ENCODE measurements at places on chromosomes 16 and 17.

GRCh38 chr17:34291721-34292348, 6.3 kb downstream of the CCL11 start:
- no peak for DNase-seq

GRCh38 chr17:68878226-68878885, 76.8 kb downstream of the ABCA8 start:
- no peak for DNase-seq

- DNase-seq: no peak
Observed at GRCh38 chr16:88928405-88929090, 48.5 kb downstream of the CBFA2T3 start.

- no peak for DNase-seq
Observed at GRCh38 chr16:57091975-57092785, at the start of gene CPNE2. Gene CPNE2 (plus strand): TSS chr16:57092583. CDS start chr16:57110743, 18,160 bp downstream.

DNA sequence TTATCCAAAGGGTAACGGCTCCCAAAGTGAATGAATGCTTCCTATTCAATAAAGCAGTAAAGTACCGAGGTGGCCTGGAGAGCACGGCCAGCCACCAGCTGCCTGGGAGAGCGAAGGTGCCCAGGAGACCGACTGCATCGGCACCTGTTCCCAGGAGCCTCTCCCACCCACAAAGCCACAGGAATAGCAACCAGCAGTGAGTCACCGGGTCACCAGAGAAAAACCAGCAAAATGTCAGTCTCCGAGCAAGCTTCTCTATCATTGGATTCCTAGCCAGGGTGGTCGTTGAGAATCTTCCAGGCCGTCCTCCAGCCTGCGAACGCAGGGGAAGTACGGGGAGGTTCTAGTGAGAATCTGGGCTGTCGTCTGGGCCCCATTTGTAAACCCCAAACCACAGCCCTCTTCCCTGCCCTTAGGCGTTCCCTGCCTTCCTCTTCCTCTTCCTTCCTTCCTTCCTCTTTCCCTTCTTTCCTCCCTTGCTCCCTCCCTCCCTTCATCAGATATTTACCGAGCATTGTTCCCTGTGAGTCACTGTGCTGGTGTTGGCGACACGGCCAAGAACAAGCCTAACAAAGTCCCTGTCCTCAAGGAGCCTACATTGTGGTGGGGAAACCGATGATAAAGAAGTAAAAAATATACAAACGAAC, 114.6 kb downstream of the SLC39A11 start:
- no peak for DNase-seq

GRCh38 chr16:54508351-54508750, 221.8 kb upstream of the IRX3 start:
- no peak for DNase-seq

- DNase-seq: no peak
Observed at GRCh38 chr17:72343911-72344310, 223.1 kb downstream of the SOX9 start.

DNA sequence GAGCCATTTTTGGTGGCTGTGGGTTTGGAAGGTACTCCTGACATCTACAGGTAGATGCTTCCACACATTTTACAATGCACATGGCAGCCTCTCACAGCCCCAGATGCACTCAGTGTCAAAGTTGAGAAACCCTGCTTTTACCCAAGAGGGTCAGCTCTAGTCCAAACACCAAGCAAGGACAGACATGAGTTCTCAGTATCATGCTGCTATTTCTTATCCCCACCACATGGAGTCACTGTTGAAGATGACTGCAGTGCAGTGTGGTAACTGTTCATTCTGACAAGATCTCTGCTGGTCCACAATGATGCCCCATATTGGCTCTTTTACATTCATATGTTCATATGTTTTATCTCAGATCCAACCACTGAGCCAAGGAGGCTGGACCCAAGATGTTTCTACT, 50.5 kb upstream of the SALL1 start:
- DNase-seq: no peak

DNA sequence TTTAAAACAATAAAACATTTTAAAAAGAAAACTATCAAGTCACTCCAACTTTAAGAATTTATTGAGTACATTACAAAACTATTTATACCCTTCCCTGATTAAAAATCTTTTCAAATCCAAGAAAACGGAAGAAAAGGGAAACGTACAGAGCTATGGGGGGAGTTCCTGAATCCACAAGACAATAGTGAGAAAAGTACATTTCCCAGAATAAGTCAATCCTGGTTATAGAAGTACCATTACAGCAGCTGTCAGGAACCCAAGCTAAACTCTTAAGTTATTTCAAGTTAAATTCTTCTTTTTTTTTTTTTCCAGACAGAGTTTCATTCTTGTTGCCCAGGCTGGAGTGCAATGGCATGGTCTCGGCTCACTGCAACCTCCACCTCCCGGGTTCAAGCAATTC, 45.7 kb downstream of the SPOP start:
- no peak for DNase-seq

DNA sequence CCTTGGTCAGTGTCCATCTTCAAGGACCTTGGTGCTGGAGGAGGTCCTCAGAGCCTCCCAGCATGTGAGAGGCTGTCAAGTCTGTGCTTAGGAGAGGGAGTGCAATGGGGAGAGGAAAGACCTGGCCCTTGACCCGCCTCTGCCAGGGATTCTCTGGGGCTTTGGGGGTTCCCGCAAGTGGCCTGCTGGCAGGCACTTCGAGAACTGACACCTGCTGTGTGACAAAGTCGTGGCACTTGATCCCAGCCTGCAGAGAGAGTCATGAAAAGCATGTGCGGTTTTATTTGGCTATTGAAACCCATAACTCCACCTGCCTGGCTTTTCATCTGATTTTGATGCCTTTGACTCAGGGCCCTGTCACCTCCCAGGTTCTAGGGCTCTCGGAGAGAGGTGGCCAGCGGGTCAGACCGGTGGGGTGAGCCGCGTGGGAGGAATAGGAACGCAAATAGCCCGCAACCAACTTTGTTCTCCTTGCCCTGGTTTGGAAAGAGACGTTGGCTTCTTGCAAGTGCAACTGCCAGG, 42.8 kb upstream of the GSE1 start:
- no peak for DNase-seq

DNA sequence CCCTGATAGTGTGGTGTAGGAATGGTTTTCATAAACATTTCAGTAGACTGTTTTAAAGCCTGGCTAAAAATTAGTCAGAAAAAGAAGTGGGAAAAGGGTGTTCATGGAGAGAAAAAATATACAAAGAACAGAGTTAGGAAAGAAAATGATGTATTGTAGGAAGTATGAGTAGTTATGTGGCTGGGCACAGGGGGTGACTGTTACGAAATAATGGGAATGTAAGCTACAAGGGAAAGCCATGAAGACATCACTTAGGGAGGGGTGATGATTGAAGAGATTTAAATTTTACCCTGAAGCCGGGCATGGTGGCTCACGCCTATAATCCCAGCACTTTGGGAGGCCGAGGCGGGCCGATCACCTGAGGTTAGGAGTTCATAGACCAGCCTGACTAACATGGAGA, 55.3 kb downstream of the NUP88 start:
- no peak for DNase-seq

GRCh38 chr17:40326014-40326831, 17.2 kb downstream of the RARA start:
- no peak for DNase-seq

- no peak for DNase-seq
Observed at GRCh38 chr16:50781043-50781442, 39.2 kb downstream of the CYLD start.

GRCh38 chr16:87722590-87723225, 43.1 kb downstream of the KLHDC4 start:
- DNase-seq: no peak

- no peak for DNase-seq
Observed at GRCh38 chr17:30346221-30346795, 12.5 kb upstream of the TMIGD1 start.

DNA sequence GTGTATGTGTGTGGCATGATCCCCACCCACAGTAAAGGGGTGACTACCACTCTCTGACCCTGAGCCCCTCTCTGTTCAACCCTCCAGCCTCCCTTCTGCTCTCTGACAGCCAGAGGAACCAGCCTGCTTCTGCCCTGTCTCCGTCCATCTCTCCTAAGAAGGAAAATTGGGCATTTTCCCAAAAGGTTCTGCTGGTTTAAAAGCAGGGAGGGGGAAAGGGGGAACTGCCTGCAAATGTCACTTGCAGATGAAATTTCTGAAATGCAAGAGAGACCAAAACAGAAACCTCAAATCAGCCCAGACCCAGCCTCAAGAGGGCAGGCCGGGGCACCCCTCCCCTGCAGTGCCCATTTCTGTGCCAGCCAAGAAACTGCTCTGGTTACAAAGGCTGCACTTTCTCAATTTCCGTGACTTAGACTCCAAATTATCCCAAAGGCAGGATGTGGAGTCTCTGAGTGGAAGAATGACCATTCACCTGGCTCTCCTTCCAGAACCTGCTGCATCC, 197.9 kb downstream of the RBFOX3 start:
- DNase-seq: no peak

DNA sequence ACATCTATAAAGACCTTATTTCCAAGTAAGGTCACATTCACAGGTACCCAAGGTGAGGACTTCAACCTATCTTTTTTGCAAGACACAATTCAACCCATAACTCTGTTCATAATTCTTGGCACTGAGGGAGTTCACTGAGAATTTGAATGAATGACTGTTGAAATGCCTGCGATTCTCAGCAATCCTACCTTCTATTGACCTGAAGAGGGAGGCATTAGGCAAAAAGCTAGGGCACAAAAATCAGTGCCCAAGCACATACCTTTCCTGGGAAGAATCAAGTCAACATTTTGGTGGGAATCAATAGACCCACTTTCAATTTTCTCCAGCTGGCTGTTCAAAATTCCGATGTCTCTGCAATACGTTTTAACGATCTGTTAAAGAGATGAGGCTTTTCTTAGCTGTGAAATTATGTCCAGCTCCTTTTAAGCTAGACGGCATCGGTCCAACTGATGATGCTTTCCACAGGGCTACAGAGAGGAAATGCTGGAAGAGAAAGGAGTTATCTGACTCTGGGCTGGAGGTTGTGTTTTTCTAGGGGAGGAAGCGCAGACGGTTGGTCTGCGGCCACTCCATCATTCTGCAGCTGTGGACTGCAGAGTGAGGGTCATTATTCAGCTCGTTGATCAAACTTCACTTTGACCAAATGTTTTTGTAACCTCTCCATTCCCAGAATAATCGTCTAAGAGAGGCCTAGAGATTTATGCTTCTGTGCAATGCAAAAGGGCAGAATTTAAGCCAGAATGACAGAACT, 25.2 kb downstream of the BCO1 start:
- DNase-seq: no peak

DNA sequence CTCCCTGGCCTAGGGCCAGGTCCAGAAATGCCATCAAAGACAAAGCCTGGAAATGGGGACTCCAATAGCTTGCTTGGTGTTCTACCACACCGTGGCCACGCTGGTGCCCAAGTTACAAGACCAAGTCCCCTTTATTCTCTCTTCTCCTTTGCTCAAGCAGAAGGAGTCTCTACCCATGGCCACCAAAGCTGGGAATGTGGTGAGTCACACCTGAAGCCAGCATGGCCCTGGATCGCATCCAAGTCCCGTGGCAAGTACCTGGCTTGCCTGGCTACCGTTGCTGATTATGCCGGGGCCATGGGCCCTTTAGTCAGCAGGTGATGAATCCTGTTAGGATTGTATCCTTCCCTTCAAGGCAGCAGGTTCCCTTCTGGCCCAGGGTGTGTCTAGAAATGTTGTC, 260.0 kb downstream of the HAPSTR1 start:
- DNase-seq: no peak

GRCh38 chr17:57393368-57393767, 137.0 kb downstream of the MSI2 start:
- no peak for DNase-seq

- no peak for DNase-seq
Observed at GRCh38 chr16:81860287-81861266, 81.5 kb downstream of the PLCG2 start.

DNA sequence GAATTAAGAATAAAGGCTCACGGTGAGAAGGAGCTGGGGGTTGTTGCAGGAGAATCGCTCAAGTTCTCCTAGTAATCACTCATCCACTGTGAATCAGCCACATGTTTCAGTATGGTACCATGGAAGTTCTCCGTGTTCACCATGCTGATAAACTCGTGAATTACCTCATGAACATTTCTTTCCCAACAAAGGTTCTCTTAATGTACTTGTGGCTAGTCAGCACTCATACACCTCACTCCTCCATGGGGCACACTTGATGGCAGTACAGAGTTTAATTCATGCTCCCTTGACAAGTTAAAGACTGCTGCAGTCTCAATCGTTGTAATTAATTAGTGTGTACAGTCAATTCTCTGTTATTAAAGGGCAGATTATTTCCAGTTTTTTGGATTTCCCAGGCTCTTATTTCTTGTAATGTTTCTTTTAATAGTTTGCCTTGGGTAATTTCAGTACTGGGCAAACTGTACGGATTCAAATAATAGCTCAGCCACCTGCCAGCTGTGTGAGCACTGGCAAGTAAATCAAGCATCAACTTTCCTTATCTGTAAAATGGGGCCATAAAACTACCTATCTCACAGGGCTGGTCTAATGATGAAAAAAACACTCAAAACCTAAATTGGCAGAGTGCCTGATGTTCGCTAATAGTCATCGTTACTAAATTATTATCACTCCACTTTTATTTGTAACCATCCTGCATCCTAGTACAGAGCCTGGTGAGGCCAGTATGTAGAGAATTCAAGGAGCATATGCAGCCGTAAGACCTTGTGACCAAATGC, 6.1 kb downstream of the GOT2 start:
- DNase-seq: no peak

DNA sequence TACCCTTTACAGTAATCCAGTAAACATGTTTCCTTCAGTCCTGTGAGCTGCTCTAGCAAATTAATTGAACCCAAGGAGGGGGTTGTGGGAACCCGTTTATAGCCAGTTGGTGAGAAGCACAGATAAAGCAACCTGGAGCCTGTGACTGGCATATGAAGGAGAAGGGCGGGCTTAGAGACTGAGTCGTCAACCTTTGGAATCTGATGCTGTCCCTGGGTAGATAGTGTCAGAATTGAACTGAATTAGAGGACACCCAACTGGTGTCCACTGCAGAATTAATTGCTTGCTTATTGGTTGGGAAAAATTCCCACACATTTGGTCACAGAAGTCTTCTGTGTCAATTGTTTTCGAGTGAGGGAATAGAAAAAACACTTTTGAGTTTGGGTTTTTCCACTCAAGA, 12.8 kb upstream of the RSKR start:
- no peak for DNase-seq
